ENCODE measurements at places on chromosomes 13 and 19.

- no peak for DNase-seq
Measured at GRCh38 chr13:106139377-106139776, 396.1 kb downstream of the EFNB2 start.

GRCh38 chr19:46609511-46610412 lies 8.6 kb downstream of the CALM3 start:
- DNase-seq, result no peak

DNA sequence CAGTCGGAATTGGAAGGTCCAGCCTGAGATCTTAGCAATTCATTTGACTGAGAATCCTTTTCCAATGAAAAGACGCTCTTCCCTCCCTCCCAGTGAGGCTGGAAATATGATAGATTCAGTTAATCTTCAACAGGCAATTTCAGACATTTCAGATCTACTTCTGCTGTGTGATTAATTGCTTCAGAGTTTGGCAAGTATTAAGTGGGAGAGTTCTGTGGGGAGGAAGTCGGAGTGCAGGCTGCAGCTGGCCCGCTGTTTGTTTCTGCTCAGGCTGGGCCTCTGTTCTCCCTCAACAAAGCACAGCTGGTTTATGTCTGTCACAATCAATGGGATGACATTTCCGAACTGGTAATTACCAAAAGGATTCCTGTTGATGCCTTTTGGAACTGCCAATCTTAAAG lies 178.2 kb downstream of the NDFIP2 start:
- DNase-seq, result no peak

DNA sequence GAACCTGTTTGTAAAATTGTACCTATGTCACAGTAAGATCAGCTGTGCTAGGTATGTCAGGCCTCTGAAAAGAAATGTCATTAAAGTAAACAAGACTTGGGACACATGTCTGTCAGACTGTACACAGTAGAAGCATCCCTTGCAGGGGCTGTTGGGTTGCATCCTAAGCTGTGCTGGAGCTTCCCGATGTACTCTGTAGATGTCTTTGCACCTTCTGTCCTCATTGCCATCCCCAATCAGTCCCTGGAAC lies 48.7 kb upstream of the GPR183 start:
- peak; percentile 26 for DNase-seq

GRCh38 chr19:36686365-36687213 lies 823 bp upstream of the ZNF567 start:
- DNase-seq, result no peak

Measured in activated CD4-positive, alpha-beta T cell treated with anti-CD3 and anti-CD28 coated beads, Interleukin-2, Interleukin-6, amounts not matched to agents 100 ng/mL and 50 ng/mL, durations not matched to agents 16 hours and 8 hours (primary cell).